ENCODE measurements at places on chromosomes 4 and X.

GRCh38 chr4:23888421-23889319, 1.2 kb downstream of the PPARGC1A start:
- DNase-seq: no peak

DNA sequence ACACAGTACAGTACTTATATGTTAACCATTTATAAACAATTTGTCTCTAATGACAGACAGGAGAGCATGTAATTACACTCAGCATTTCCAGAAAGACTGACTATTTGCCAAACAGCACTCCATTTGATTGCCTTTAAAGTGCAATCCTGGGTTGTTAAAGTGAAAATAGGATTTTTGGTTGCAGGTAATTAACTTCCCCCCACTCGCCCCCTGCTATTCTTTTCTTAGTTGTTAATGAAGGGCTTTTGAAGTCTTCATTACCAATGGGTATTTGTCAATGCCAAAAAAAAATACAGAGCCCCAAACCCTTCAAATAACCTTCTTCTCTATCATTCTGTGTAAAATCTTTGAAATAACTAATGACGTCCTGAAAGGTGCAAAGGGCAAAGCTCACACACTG, 825.6 kb downstream of the STPG2 start:
- DNase-seq: no peak

DNA sequence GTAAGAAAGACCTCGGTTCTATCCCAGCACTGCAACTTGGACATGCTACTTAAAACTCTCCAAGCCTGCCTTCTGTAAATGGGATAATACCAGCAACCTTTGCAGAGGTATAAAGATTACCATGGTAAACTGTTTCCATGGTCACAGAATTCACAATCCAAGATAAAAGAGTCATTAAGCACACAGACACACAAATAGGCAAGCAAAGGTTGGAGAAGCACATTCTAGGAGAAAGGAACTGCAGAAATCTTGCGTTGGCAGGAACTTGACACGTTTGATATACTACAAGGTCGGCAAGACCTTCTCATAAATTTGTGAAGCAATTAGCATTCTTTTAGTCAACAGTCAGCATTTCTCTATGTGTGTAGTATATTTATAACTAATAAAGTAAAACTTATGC, 12.3 kb upstream of the CHRNA9 start:
- no peak for DNase-seq

- no peak for DNase-seq
Observed at GRCh38 chrX:30183554-30183953, 31.8 kb upstream of the MAGEB2 start.

DNA sequence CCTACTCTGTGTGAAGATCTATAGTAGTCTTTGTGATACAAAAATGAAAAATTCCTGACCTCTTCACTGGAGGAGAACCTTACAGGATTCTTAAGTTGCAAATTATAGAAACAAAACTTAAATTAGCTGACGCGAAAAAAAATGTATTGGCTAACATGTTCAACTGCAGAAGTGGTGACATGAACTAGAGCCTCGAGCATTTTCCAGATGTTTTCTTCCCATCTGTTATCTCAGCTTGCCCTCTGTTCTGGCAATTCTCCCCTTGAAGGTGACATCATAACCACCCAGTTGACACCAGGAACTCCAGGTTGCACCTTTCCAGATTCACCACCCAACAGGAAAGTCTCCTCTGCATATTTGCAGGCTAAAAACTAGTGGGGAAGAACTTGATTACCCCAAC, 222.4 kb downstream of the KDR start:
- no peak for DNase-seq

DNA sequence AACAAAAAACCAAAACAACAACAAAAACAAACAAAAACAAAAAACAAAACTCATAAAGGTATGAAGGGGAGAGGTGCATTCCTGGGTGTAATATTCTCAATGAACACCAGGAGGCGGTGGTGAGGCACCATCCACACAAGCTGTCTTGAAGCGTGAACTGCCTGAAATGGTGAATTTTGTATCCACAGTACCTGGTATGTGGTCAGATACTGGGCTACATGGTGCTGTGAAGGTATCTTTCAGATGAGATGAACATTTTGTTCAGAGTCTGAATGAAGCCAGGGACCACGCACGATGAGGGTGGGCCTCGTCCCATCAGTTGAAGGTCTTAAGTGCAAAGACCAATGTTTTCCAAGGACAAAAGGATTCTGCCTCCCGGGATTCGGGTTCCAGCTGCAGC, 58.5 kb downstream of the ASMT start:
- DNase-seq: no peak

DNA sequence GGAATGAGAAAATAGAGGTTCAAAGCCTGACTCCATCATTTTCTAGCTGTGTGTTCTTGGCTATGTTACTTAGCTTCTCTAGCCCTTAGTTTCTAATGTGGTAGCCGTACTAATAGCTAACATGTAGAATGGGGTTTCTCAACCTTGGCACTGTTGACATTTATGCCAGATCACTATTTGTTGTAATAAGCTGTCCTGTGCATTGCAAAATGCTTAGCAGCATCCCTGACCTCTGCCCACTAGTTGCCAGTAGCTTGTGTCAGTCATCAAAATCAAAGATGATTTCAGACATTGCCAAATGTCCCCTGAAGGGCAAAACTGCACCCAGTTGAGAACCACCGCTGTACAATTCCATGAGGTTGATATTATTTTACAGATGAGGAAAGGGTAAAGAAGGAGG, 18.3 kb upstream of the ADAMTS3 start:
- DNase-seq: no peak

GRCh38 chr4:88981993-88982392, 75.0 kb downstream of the FAM13A start:
- no peak for DNase-seq

- no peak for DNase-seq
Observed at GRCh38 chr4:16609170-16609758, 289.2 kb downstream of the LDB2 start.

DNA sequence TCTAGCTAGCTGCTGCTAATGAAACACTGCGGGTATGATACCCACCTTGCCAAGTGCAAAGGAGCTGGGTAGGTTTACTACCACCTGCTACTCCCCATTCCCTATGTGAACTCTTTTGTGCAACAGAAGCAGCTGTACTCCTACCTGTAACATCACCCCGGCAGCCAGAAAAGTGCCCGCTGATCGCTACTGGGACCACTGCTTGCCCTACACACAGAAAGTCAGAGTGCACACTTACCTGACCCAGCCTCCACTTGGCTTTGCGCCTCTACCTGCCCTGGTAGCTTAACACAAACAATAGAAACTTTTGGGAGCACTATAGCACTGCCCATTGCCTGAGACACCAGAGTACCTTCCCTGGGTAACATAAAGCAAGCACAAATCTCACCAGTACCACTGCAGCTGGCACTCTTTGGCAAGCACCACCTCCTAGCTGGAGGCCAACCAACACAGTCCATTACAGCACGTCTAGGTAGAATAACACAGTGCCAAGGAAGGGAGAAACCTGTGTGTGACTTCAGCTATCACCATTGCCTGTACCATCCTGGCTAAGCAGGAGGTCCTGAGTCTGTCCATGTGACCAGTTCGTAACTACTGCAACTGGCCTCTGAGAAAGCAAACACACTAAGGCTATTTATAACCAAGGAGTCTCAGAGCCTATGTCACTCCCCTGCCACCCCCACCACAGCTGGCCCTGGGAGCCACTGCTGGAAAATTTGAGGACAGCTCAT, 80.1 kb downstream of the CENPC start:
- DNase-seq: no peak

DNA sequence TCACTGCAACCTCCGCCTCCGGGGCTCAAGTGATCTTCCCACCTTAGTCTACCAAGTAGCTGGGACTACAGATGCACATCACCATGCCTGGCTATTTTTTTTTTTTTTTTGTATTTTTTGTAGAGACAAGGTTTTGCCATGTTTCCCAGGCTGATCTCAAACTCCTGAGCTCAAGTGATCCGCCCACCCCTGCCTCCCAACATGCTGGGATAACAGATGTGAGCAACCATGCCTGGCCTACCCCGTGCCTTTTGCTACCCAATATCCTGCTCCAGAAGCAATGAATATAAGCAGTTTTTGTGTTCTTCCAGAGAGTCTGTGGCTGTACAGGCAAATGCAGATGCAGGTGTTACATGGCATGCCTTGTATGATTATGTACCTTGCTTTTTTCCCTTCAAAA, 50.5 kb downstream of the TBC1D14 start:
- DNase-seq: no peak

DNA sequence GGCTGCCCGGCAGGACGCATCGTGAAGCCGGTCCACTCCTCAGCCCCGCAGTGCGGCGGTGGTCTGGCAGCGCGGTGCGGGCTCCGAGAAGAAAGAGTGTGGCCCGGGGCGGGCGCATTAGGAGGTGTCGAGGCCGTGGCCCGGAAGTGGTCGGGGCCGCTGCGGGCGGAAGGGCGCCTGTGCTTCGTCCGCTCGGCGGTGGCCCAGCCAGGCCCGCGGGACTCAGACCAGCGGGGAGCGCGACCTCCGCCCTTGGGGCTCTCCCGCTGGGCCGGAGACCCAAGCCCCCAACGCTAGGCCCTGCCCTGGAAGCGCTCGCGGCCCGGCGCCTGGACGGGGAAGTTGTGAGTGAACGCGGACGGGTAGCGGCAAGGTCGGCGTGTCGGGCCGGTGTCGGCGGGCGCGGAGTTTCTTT, 60.0 kb downstream of the HS3ST1 start:
- DNase-seq: no peak

DNA sequence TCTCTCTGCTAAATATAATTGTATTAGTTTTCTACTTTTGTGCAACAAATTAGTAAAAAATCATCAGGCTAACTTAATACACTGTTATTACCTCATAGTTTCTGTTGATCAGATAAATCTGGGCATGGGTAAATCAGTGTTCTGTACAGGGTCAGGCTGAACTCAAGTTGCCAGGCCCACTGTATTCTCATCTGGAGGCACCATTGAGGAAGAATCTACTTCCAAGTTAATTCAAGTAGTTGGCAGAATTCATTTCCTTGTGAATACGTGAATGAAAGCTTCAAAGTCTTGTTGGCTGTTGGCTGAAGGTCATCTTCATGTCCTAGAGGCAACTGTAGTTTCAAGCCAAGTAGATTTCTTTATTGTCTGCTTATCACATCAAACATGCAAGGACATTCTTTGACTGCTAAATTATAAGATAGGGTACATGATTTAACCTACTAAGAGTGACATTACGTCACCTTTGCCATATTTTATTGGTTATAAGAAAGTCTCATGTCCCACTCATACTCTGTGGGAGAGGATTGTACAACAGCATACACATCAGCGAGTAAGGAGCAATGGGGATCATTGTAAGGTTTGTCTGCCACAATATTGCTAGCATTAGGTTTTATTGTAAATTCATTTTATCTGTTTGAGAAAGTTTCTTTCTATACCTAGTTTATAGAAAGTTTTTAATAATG, 1219.0 kb downstream of the ARAP2 start:
- no peak for DNase-seq

DNA sequence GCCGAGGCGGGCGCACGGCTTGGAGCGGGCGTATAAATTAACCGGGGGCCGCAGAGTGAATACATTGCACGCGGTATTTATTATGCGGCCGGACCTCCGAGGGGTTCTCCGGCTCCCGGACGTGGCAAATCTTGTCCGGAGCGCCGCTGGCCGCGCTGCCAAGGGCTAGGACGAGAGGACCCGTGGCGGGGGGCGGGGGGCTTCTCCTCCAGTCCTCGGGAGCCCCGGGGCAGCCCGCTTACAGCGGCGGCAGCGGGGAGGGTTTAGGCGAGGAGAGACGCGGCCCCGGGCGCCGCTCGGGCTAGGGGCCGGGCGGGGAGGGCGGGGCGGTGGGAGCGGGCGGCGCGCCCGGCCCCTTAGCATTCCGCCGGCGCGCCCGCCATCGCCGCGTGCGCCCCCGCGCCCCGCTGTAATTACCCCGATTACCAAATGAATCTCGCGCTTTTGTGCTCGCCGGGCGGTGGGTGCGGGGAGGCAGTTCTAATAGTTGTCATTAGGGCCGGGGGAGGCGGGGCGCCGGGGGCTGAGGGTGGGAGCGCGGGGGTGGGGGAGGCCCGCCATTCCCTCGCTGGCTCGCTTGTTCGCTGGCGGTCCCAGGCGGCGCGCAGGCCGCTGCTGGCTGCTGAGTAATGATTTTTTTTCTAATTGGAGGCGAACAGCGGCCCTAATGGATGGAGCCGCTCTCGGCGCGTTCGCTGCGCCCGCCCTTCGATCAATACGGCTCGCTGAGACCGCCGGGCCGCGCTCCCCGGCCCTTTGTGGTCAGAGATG, 276.6 kb downstream of the BCOR start:
- DNase-seq: no peak

GRCh38 chr4:173748353-173748752, 218.3 kb upstream of the HAND2 start:
- no peak for DNase-seq

GRCh38 chr4:111475001-111475400, 670.3 kb upstream of the FAM241A start:
- no peak for DNase-seq

GRCh38 chr4:52904421-52904820, 42.3 kb downstream of the RASL11B start:
- DNase-seq: no peak

DNA sequence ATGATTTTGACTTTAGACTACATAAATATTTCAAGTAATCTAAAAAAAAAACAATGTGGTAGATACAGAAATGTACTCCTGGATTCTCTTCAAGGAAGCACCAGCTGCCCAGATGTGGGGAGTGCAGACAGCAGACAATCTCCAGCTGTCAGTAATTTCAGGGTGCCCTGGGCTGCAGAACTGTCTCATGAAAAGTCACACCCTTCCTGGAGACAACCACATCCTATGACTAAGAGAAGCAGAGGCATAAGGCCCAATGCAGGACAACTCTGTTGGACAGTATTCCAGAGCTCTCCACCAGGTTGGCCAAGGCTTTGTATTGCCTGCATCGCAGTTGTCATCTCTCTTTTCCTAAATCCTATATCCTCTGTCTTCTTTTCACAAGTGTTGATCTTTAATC, 34.4 kb upstream of the BLTP1 start:
- no peak for DNase-seq

DNA sequence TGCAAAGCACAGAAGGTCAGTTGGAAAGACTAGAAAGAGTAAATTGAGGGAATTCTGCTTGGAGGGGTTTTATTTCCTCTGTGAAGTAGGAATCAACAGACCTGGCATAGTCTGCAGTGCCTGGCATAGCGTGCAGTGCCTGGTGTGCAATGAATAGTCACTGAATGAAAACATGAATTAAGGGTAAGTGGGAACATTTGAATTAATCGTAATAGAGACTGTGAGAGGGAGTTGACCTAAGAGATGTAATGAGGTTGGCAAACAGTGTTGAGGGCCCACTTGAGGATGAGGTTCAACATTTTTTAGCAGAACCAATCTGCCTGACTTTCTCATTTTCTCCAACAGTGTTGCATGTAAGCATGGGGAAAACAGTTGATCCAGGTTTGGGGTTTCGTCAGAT, 377.2 kb upstream of the FTHL17 start:
- DNase-seq: no peak

- DNase-seq: no peak
Observed at GRCh38 chrX:135454816-135455215, 33.1 kb downstream of the SMIM10L2A start.
